ENCODE measurements at places on chromosomes 6 and 20. TPM values are rescaled to one million over a fixed set of nuclear protein-coding genes. Genes with fewer than 3 reads are reported as not detected.

The NAPB gene
- 82.6 TPM for total RNA-seq

The AVP gene
- total RNA-seq, result not detected

The HLA-DMB gene
- total RNA-seq, result 4.9 TPM

The SOX12 gene
- total RNA-seq, result 16.4 TPM

The NANP gene
- 12.3 TPM for total RNA-seq

The CASS4 gene
- total RNA-seq, result 1.4 TPM

The OPRM1 gene
- total RNA-seq, result 1.4 TPM

The HCRTR2 gene
- total RNA-seq, result 1.5 TPM

The CDH26 gene
- 4.6 TPM for total RNA-seq

The SRXN1 gene
- total RNA-seq, result 17.9 TPM

The FOXQ1 gene
- 2.7 TPM for total RNA-seq

The FITM2 gene
- total RNA-seq, result 9.3 TPM

The GPR31 gene
- total RNA-seq, result not detected

The FAM8A1 gene
- total RNA-seq, result 64.5 TPM

The GABRR1 gene
- 4.6 TPM for total RNA-seq

The POPDC3 gene
- 5.4 TPM for total RNA-seq

Measured in camera-type eye (tissue), 1 donor.